ENCODE measurements at places on chromosomes 5 and 9.

GRCh38 chr5:56402266-56403220 lies 169.4 kb upstream of the ANKRD55 start:
- no peak for DNase-seq

GRCh38 chr5:77325921-77326541 lies 115.6 kb downstream of the PDE8B start:
- no peak for DNase-seq

GRCh38 chr9:20148416-20148815 lies 359.6 kb upstream of the SLC24A2 start:
- DNase-seq, result no peak

GRCh38 chr9:21414220-21414940 lies 5.5 kb downstream of the IFNA8 start:
- DNase-seq, result no peak

Measured in activated T-helper 1 cell treated with anti-CD3 and anti-CD28 coated beads, Interleukin-2, amount 50 U/mL, for 16 hours (primary cell).